ENCODE measurements at places on chromosomes 5 and 9.
A peak's percentile ranks its signal among the peaks of the same experiment; 100 is the strongest.

- DNase-seq = no peak
Measured at GRCh38 chr5:167912941-167913665, 378.3 kb upstream of the WWC1 start.

- DNase-seq = no peak
Measured at GRCh38 chr5:157446412-157446935, 13.5 kb upstream of the NIPAL4 start.

GRCh38 chr5:2709976-2710689 lies 41.3 kb downstream of the IRX2 start:
- no peak for DNase-seq

DNA sequence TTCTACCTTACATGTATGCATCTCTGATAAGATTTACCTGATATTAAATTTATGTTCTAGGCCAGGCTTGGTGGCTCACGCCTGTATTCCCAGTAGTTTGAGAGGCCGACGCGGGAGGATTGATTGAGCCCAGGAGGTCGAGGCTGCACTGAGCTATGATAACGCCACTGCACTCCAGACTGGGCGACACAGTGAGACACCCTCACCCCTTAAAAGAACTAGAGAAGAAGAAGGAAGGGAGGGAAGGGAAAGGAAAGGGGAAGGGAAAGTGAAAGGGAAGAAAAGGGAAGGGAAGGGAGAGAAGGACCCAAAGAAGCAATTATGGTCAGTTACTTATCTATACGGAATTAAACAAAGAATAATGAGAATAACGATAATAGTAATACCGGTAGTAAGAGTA lies 1.2 kb upstream of the RFK start:
- DNase-seq = no peak

- DNase-seq = no peak
Measured at GRCh38 chr5:69415584-69415958, 655 bp downstream of the MARVELD2 start.

- no peak for DNase-seq
Measured at GRCh38 chr5:117165068-117165467, 590.4 kb upstream of the SEMA6A start.

GRCh38 chr5:57429513-57430120 lies 53.0 kb downstream of the ACTBL2 start:
- no peak for DNase-seq

- no peak for DNase-seq
Measured at GRCh38 chr5:75054134-75054930, 2.0 kb upstream of the GCNT4 start.

DNA sequence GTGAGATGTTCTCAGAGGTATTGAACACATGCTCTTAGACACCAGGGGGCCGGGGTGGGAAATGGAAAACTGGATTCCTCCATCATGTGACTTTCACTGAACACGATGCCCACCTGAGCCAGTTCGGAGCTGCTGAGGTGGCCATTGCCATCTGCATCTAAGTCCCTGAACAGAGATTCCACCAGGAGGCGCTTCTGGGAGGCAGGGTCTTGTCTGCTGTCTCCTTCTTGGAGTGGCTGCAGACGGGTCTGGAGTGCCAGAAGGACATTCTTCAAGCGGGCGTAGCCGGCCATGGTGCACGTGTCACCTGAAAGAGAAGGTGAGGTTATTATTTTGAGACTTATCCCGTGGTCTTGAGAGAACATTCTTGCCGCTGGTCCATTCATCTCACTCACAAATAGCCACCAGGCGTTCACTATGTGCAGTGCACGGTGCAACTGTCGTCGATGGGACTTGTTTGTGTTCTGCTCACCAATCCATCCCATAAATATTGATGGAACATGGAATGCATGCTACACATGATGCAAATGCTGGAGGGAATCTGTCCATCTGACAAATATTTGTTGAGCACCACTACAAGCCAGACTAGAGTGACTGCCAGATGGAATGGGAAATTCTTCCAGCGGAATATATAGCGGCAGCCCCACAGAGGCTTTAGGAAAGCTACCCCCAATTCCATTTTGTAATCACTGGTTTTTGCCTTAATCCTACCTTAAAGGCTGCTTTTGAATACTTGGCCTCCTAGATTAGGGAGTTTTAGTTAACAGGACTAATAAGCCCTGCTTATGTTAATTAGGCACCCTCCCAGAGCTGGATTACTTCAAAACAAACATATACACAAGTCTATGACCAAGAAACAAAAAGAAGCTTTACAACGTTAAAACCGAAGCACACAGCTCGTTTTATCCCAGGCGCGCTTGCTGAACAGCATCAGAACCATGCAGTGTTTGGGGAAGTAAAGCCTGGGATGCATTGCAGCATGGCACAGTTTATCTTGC lies 264.8 kb downstream of the HSPA4 start:
- no peak for DNase-seq

GRCh38 chr9:36401164-36401740 lies 1.2 kb upstream of the RNF38 start:
- peak; percentile 70 for DNase-seq

DNA sequence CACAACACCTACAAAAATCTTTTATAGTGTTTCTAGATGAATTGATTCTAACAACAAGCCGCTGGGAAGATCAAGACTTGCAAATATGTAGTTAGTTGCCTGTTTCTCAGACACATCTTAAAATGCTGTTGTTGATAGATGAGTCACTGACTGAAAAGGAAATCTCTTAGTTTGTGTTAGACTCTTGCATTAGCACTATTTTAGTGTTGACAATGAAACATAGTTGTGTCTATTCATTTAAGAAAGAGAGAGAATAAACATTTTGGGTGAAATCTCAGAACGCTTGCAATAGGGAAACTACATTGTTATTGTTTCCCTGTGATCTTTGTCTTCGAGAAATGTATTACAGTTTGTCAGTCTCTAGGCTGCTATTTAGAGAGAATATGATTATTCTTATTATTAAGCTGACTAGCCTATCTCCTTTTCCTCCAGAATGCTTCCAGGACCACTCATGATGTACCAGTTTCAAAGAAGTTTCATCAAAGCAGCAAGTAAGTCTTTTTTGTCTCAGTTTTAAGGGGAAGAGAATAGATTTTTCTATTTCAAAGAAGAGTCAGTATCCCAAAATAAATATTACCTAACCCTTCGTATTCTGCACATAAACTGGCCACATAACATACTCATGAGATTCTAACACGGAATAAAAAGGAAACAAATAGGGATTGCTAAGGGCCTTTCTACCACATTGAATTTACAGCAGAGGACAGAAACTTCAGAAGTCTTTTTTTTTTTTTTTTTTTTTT lies 285.6 kb downstream of the ARHGAP26 start:
- DNase-seq = no peak

DNA sequence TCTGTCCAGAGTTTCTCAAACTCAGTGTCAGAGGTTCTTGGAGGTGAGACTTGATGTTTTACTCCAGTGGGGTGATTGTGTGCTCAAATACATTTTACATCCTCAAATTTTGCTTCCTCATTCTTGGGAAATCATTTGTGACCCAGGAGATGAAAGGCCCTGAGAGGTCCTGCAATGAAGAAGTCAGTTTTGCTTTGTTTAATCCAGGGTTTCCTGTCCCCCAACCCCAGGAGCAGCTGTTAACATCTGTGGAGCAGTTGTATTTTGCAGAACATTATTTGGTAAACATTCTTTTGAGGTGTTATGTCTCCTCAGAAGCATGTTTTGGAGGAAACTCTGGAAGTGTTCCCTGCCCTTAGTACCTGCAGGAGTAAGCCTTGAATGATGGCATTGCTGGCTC lies 59.8 kb downstream of the DAB2IP start:
- no peak for DNase-seq

- DNase-seq = no peak
Measured at GRCh38 chr9:38041564-38042243, 27.3 kb downstream of the SHB start.

GRCh38 chr5:151618907-151619306 lies 27.8 kb upstream of the FAT2 start:
- no peak for DNase-seq

GRCh38 chr5:181265092-181265671 lies 4.2 kb upstream of the TRIM52 start:
- no peak for DNase-seq

DNA sequence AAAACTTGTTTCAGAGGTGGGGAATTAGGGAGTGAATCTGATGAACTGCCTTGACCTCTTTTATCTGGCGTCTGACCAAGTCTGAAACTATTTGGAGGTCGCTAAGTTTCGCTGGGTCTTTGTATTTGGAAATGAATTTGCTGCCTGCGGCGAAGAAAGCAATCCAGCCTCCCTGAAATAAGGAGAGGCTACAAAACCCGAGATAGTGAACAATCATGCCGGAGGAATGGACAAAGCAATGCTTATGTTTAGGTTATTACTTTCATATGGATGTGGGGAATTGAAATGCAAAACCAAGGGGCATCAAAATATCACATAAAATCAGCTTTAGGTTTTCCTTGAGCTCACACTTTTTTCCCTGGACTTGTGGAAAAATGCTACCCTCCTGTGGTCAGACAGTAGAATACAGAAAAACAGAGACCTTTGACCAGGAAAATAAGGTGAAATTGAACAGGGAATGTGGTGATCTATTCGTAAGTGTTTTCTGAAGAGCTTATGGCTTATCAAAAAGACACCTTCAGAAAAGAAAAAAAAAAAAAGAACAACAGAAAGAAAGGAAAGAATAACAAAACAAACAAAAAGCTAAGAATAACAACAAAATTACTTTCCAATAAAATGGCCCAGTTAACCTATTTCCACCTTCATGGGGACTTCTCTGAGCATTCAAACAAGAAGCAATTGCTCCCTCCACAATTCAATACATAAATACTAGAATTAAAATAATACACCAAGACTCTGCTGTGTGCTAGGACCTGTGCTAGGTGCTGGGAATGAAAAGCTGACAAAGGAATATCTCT lies 68.6 kb upstream of the DPYSL3 start:
- DNase-seq = no peak

GRCh38 chr5:62653001-62653863 lies 74.6 kb downstream of the LRRC70 start:
- DNase-seq = no peak

DNA sequence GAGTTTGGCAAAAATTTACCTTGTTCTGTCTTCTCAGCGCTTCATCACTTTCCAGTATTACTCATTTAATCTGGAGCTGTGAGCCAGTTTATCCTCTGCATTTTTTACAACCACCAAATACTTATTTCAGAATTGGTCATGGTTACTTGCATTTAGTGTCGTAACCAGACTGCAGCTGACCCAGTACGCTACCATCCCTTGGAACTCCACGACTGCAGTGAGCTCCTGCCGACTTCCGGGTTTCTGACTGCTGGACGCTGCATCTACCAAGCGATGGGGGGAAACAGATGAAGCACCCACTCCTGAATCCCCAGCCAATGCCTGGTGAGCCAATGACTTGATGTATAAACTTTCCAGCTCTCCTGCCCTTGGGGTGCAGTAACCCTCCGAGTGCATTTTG lies 174.4 kb upstream of the PRLR start:
- no peak for DNase-seq

- no peak for DNase-seq
Measured at GRCh38 chr9:110538647-110539041, 40.9 kb downstream of the SVEP1 start.

DNA sequence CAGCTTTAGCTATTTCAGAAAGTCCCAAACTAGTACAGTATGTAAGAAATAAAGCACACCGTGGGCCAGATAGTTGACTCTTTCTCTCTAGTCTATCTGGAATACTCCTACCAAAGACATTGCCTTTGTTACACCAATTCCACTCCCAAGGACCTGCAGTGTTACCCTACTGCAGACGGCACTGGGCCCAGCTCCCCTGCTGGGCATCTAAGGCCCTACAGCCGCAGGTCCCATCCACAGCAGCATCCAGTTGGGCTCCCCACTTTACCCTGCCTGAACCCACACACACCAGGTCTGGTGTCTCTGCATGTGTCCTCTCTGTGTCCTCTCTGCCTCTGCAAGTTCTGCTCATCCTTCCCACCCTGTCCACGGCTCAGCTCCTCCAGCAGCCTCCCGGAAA lies 22.5 kb downstream of the TNIP1 start:
- no peak for DNase-seq

- no peak for DNase-seq
Measured at GRCh38 chr5:7759951-7760580, 90.9 kb downstream of the CFAP90 start.

Data from T-helper 9 cell (primary cell).